ENCODE measurements at places on chromosomes 13 and 19.

DNA sequence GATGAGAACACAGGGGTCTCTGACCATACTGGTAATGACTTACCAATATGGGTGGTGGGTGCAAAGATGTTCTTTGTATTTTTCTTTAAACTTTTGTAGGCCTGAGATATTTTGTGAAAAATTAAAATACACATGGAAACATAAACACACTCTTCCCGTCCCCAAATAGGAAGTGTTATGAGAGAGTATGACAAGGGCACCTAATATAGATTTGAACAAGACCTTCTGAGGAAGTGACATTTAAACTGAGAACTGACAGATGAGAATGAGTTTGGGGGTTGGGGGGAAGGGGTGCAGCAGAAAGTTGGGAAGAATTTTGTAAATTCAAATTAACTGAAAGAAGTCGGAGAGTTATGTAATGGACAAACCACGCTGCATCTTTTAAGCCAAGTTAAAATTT is 224.2 kb downstream of the RGCC start:
- DNase-seq: no peak

- no peak for DNase-seq
These were observed 13.8 kb upstream of the ZNF724 start for GRCh38 chr19:23263870-23264590.

GRCh38 chr19:48394331-48395169 is 1.1 kb downstream of the GRIN2D start:
- DNase-seq: no peak

DNA sequence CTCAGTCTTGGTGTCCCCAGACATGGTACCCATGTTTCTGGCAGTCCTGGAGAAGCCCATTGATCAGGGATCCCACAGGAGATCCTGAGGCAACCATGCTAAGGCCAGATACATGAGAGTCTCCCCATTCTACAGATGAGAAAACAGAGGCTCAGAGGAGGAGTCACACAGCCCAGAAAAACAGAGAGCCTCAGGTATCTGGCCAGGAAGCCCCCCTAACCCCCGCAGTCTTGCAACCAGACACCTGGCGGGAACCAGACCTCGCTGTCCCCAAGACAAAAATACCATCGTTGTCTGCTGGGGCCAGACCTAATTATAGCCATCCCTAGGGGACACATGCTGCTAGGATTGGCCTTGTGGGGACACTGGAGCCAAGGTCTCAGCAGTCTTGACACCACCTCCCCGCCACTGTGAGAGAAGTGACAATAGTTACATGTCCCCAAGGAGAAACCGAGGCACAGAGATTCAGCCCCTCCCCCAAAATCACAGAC is 1.6 kb upstream of the PDE4C start:
- DNase-seq: no peak

DNA sequence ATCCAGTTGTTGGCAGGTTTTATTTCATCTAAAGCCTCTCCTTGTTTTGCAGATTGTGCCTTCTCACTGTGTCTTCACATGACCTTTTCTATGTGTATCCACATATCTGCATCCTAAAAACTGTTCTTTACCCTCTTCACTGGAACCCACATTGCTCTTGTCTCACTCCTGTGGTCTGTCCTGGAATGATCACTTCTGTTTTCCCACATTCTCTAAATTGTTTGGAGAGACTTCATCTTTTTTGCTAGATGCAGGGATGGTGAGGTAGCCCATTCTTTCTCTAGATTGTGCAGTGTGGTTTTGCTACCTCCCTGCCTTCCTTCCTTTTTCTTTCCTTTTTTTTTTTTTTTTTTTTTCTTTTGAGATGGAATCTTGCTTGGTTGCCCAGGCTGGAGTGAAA is 608.6 kb upstream of the MIR17HG start:
- DNase-seq: no peak

DNA sequence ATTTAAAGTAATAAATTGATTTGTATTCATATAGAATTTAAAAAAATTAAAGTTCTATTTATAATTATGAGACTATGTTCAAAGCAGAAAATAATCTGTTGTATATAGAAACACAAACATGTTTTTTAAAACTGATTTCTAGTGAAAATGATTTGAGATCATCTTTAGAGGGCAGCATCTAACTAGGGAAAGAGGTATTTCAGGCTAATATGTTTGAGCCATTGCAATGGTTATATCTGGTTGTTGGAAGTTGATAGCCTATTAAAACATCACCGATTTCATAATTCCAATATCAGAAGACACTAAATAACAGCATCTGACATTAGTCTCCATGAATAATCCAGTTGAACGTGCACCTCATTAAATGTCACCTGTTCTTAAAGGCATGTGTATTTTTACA is 79.8 kb upstream of the SLITRK6 start:
- DNase-seq: no peak

GRCh38 chr19:11418094-11418548 is 993 bp downstream of the RGL3 start:
- DNase-seq: no peak

GRCh38 chr19:47714339-47714738 is 1.1 kb downstream of the EHD2 start:
- no peak for DNase-seq

GRCh38 chr13:40983259-40983658 is 35.9 kb downstream of the ELF1 start:
- DNase-seq: no peak

DNA sequence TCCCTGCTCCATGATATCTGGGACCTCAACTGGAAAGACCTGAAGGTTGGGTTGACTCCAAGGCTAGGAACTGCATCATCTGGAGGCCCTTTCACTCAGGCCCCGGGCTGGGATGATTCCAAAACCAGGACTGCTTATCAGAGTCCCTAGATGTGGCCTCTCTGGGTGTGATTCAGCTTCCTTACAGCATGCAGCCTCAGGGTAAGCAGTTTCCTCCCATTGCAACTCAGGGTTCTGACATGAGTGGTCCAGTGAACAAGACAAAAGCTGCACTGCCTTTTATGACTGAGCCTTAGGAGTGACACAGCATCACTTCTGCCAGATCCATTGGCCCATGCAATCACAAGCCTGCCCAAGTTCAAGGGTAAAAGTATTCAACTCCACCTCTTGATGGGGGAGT is 502.8 kb downstream of the COG6 start:
- no peak for DNase-seq

- no peak for DNase-seq
These were observed 158.8 kb downstream of the NHLRC3 start for GRCh38 chr13:39196965-39197646.

- DNase-seq: no peak
These were observed 1546.2 kb downstream of the OLFM4 start for GRCh38 chr13:54574791-54575190.

GRCh38 chr19:8666814-8667405 is 31.7 kb downstream of the ACTL9 start:
- no peak for DNase-seq

- DNase-seq: no peak
These were observed 226.7 kb upstream of the IPO5 start for GRCh38 chr13:97726664-97727280.

DNA sequence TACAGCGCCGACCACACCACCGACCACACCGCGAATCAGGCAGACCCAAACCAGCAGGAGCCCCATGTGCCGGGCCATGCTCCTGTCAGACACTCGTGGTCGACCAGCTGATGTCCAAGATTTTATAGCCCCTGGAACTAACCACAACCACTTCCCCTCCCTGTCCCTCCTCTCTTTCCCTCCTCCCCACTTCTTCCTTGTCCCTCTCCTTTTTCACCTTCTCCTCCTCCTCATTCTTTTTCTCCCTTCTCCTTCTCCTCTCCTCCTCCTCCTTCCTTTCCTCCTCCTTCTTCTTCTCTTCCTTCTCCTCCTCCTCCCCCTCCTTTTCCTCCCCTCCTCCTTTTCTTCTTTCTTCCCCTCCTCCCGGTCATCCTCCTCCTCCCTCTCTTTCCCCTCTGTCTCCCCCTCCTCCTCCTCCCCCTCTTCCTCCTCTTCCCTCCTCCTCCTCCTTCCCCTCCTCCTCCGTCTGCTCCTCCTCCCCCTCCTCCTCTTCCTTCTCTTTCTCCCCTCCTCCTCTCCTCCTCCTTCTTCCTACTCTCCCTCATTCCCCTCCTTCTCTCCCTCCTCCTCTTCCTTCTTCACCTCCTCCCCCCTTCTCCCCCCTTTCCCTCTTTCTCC is 670 bp downstream of the BSPH1 start:
- no peak for DNase-seq
